Daoy (cell line): ENCODE measurements at places on chromosomes 2 and 18.

DNA sequence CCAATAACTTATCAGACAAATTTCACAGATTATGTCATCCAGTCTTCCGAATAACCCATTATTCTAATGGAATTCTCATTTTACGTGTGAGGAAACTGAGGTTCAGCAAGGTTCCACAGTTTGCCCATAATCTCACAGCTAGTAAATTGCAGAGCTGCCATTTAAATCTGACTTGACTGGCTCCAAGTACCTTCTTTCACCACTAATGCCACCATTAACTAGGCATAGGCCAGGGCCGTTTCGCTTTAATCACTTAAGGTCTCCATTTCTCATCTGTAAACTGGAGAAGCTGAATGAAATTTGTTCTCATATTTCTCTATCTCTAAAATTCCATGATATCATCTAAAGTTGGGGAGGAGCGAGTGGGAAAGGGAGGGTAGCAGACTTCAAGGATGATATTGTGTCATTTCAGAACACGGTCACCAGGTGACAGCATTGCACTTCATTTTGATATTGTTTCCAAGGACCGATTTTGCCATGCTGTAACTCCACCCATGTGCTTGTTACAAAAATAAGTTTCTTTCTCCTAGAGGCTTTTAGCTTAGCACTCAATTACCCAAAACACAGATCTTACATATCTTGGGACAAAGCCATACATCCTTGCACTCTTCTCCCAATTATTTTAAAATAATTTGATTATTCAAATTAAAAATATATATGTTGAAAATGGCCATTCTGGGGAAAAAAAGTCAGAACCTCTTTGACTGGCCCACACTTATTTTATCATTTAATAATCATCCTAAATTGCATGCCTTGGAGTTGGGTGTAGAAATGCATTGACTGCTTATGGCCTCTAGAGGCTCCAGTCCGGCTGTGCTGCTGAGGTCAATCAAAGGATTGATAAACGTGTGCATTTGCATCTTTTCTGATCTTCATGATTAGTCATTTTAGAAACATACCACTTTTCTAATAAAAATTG lies 123.8 kb downstream of the AKAIN1 start:
- peak; percentile 50 for DNase-seq

DNA sequence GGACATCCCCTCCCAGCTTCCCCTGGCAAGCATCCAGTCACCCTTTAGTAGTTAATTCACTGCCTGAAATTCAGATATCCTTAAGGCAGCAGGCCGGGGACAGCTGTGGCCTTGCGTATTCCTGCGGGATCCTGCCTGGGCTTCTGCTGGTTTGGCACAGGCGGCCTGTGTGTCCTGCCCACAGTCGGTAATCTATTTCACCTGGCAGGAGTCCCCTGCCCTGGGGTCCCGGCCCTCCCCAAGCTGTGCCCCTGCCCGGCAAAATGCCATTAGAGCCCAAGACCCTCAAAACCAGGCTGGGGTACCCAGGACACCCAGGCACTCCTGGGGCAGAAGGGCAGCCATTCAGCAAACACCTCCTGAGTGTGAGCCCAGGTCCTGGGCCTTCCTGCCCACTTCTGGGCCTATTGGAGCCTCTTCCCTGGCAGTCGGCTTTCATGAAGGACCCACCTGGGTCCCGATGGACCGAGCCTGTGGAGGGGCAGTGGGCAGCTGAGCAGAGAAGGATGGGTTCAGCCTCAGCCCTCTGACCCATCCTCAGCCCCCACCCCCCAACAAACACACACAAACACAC lies 11.6 kb downstream of the CROCC2 start:
- no peak for DNase-seq

DNA sequence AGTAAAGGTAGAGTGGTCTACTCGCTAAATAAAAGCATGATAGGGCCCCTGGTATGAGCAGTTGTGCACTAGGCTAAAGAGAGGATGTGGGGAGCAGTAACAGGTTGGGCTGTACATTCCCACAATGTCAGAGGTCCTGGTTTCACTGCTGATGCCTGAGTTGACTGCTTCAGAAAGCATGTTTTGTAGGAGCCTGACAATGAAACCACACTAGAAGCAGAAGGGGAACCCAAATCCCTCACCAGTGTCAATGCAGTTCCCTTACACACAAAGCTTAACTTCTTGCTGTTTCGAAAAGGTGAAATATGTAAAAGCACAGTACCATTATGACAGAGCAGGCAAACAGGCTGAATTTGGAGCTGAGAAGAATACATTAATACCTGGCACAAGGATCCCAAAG lies 291.7 kb upstream of the KYNU start:
- DNase-seq, result no peak

DNA sequence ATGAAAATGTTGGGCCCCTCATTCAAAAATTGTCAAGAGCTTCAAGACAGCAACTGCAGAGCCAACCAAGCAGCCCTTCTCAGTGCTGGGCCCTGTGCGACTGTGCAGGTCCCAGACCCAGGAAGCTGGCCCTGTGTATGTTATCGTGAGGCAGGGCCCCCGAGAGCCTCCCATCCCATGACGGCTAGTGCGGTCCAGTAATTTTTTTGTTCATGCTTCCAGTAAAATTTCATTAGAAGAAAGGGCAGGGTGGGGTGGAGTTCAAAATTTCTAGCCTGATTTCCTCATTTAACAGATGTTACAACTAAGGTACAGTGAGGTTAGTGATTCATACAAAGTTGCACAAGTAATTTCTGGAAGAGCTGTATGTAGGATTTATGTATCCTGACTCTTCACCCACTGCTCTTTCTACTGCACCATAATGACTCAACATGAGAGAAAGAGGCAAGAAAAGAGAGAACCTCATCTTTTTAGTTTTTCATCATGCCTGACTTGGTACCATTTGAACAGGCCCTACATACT lies 105.5 kb downstream of the ZEB2 start:
- DNase-seq, result peak; percentile 60

DNA sequence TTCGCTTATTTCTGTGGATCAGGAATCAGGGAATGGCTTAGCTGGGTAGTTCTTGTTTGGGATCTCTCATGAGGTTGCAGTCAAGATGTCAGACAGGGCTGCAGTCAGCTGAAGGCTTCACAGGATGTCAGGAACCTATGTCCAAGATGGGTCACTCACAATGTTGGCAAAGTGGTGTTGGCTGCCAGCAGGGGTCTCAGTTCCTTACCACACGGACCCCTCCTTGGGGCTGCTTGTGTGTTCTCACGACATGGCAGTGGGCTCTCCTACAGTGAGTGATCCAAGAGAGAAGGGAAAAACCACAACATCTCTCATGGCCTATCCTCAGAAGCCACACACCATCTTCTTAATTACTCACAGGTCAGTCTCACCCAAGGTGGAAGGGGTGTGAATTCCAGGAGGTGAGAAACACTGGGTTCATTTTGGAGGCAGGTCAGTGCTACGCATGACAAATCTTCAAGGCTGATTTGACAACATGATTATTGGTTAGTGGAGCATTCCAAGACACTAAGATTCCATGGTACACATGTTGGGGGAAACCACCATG lies 1.3 kb upstream of the ANTXR1 start:
- DNase-seq, result no peak

GRCh38 chr18:42872838-42873237 lies 242.6 kb downstream of the RIT2 start:
- DNase-seq, result no peak

GRCh38 chr18:67969458-67969857 lies 452.9 kb upstream of the DSEL start:
- no peak for DNase-seq

GRCh38 chr18:48742706-48743475 lies 204.1 kb downstream of the CTIF start:
- DNase-seq, result no peak

DNA sequence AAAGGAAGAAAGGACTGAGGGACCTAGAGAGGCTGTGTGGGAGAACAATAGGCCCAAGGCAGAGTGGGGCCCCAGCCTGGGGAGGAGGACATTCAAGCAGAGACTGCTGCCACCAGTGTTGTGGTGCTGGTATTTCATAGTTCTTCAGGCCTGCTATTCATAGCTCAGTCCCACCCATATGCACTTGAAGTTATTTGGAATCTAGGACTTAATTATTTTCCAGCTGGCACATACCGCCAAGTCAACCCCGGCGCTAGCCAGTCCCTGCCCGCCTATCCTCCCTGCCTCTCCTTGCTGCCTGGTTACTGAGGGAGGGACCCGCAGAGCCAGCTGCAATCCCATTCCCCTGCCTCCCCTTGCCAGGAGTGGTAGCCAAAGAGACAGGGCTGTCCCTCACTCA lies 141.2 kb downstream of the CABLES1 start:
- no peak for DNase-seq

DNA sequence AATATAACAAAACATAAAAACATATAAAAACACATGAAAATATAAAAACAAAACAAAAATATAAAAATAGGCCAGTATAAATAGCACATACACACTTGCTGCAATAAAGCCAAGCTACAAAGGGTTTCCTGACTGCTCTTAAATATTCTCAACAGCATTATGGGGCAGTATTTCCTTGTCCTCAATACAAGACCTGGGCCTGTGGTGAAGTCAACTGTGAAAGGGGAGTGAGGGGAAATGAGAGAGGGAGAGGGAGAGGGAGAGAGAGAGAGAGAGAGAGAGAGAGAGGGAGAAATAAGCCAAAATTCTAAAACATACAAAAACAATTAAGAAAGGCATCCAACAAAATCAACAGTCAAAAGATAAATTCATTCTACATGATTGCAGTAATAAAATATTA lies 82.6 kb upstream of the NEDD4L start:
- DNase-seq, result no peak

DNA sequence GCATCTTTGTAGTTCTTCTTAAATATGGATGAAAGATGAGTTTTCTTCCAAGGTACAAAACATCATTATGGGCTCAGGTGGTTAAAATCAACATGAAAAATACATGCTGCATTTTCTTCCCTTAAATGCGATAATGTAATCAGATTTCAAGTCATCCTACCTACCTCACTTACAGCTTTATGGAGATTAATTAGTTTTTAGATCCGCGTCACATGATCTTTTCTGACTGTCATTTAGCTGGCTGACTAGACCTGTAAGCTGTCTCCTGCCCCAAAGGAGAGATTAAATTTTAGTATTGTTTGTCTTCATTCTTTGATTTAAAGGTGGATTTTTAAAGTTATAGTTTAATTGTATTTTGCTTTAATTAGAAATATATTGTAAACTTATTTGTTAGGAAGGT lies 678.0 kb upstream of the ZEB2 start:
- DNase-seq, result no peak

DNA sequence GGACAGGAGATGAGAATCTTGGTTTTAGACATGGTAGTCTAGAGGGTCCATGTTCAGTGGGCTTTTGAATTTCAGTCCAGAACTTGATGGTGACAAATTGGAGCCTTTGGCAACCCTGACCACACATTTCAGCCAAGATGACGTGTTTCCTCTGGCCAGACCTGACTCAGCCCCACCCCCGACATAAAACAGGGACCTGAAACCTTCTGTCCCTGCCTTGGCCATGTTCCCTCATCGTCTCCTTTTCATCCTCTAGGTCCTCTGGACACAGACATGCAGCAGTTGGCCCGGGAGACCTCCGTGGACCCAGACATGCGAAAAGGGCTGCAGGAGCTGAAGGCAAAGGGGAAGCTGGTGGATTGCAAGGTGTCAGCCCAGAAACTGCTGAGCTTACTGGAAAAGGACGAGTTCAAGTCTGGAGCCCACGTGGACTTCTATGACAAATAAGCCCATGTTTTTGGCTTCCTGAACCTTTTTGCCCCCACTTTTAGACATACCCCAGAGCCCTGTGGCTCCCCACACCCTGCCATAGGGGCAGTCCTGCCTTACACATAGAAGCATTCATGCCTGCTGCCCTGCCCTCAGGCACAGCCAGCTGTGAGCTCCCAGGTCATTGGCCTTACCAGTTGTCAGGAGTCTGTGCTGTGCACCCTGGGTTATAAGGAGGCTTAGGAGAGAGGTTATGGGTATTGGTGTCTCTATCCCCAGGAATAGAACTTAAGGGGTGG lies 4.0 kb downstream of the SPR start:
- DNase-seq, result no peak

- no peak for DNase-seq
Measured at GRCh38 chr2:144642131-144642530, 122.2 kb upstream of the ZEB2 start.

DNA sequence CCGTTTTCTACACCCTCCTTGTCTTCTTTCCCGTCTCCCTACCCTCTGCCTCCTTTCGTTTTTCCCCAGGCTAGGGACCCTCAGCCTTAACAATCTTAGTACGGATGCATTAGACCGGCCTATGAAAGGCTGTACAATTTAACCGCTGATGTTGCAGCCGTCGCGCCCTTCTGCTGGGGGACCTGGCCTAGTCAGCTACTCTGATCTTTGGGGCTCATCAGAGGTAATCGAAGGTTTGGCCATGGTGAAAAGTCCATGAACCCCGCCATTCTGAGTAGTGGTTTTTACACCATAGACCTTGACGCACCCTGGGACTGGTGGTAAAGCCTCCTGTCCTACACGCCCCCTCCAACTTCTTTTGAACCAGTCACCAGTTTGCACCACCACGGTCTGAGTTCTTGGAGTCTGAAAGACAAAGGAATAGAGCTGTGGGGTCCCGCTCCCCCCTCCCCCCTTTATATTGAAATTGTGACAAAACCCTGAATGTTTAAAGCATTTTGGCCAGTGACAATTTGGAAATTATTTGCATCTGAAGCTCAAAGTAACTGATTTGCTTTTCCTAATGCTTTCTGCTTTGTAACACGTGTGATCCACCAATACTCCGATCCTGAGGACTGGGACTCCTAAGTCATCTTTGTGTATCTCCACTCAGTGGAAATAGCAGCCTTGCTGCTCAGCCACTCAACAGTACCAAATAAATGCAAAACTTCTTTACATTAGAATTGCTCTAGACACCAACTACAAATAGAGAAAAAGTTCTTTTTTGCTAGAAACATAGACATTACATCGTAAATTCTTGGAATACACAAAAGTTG lies 642 bp upstream of the SRSF7 start:
- DNase-seq, result no peak

- no peak for DNase-seq
Measured at GRCh38 chr2:953975-954686, 3.5 kb downstream of the SNTG2 start.

- peak; percentile 6 for DNase-seq
Measured at GRCh38 chr2:78999406-78999805, 26.1 kb upstream of the REG3G start.

- no peak for DNase-seq
Measured at GRCh38 chr2:127737892-127738291, 36.6 kb downstream of the SFT2D3 start.

DNA sequence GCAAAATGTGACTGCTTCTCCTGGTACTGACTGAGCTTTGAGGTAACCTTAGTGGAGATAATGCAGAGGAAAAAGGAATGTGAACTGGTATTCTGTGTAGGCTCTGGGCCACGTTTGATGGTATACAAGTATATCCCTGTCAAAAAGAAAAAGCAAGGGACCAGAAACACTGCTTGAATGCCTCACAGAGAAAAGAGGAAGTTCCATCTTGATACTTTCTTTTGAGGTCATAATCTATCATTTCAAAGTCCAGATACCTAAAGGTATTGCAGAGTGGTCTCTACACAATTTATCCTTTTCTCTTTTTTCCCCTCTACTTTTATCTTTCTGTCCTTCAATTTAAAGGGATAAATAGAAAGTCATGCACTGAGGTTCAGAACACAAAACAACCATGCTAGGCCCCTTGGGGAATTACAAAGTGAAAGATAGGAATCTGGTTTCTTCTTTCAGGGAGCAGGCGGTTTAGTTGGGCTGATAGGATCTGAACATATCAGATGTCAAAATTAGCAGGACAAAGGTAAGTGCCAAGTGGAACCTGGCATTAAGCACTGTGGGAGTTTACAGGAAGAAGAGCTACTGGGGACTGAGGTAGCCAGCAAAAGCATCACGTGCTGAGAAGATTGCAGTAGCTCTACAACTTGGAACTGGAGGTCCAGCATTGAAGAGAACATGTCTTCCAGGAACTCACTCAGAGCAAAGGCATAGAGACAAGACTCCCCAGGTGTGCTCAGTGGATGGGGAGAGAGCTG lies 121.2 kb downstream of the LYPD6 start:
- DNase-seq, result no peak
